Stimulated activated CD8-positive, alpha-beta memory T cell treated with anti-CD3 and anti-CD28 coated beads, Interleukin-12 subunit alpha, Interleukin-12 subunit beta, amount 100 ng/mL, for 4 hours (primary cell): ENCODE measurements at places on chromosomes 6 and 20.

DNA sequence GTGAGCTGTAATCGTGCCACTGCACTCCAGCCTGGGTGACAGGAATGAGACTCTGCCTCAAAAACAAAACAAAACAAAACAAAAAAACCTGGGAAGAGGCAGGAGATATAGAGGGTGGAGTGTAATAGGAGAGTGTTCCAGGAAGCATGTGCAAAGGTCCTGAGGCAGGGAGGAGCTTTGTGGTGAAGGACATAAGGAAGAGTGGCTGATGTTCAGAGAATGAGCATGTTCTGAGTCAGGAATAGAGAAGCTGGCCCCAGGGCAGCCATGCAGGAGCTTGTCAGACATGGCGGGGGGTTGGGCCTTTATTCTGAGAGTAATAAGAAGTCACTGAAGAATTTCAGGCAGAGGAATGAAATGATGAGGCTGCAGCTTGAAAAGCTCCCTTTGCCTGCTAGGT, 337.0 kb downstream of the CDH26 start:
- no peak for DNase-seq

DNA sequence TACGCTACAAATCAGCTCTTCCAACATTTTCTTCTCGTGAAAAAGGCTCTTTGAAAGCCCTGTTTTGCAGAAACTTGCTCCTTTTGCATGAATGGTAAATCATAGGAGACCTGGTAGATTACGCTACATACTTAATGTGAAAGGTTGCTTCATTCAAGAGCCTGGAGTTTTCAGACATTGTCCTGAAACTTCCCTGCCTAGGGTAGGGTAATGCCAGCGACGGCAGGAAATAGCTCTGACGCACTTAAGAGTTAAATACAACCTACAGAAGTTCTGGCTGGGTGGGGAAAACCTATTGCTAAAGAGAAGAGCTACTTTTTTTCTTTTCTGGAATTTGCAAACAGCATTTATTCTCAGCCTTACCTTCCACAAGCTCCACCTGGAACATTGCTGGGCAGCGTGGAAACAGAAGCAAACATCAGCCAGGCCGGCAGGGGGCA, 144.5 kb downstream of the LPA start:
- no peak for DNase-seq

DNA sequence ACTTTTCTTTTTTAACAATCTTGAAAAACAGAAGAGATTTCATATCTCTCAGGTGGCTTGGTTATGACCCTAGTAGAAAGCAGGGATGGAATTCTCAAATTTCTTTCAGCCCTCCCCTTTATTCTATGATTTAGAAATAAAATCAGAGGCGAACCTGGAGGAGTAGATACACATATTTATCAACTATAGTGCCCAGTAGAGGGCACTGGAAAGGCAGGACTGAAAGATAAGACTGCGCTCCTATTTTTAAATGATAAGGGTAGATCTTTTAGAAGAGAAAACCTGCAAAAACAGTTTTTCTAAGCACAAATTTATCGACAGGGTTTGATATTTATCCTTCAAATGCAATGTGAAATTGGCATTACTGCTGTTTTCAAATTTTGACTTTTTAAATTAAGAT, 1296.6 kb downstream of the EPHA7 start:
- DNase-seq = no peak

- no peak for DNase-seq
These were observed 516.7 kb upstream of the RNF217 start for GRCh38 chr6:124445581-124445980.

DNA sequence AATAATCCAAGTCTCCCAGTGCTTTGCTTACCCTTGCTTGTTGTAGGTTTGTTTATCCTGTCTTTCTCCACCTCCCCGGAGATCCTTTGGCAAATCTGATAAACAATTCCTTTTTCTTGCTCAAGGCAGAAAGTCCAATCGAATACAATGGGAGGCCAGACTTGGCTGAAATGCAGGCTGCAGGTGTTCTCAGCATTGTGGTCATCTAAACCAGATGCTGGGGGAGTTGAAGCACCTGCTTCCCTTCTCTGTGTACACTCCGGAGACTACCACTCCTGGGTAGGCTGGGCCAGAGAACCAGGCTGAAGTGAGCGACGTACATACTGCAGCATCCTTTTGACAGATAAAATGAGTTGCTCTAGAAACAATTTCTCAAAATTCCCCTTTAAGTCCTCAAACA, 82.6 kb upstream of the PREP start:
- DNase-seq = no peak
